SK-MEL-5 (cell line): ENCODE measurements at places on chromosomes 12 and 14. TPM values are rescaled to one million over a fixed set of nuclear protein-coding genes. Genes with fewer than 3 reads are reported as not detected.

LGR5 gene
- total RNA-seq = not detected in 2 replicates

CCDC197 gene
- not detected in 2 replicates for total RNA-seq

CLEC2A gene
- not detected in 2 replicates for total RNA-seq

ACOT4 gene
- total RNA-seq = 0.11 and 0.43 TPM in 2 replicates

MYL2 gene
- not detected in 2 replicates for total RNA-seq
